AML-193 (cell line): ENCODE measurements at places on chromosomes 16 and 17.
A peak's percentile ranks its signal among the peaks of the same experiment; 100 is the strongest.

DNA sequence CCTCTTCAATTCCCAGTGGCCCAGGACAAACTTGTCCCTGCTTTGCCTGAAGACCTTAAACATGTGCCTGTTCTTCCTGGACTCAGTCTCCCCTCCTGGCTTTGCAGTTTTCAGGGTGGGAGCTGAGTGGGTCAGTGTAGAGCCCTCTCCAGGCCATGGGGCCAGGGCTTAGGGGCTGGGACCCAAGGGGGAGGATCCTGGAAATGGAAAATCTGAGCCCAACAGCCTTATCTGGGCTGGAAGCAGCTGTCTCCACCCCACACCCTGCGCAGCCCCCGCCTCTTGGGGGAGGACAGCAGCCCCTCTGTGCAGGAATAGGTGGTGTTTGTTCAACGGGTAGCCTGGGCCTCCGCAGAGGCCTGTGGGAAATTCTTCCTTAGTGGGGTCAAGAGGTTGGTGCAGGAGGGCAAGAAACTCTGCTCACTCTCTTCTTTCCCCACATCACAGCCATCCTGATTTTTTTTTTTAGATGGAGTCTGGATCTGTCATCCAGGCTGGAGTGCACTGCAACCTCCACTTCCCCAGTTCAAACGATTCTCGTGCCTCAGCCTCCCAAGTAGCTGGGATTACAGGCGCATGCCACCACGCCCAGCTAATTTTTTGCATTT is 6.8 kb upstream of the SMTNL2 start:
- DNase-seq: no peak

DNA sequence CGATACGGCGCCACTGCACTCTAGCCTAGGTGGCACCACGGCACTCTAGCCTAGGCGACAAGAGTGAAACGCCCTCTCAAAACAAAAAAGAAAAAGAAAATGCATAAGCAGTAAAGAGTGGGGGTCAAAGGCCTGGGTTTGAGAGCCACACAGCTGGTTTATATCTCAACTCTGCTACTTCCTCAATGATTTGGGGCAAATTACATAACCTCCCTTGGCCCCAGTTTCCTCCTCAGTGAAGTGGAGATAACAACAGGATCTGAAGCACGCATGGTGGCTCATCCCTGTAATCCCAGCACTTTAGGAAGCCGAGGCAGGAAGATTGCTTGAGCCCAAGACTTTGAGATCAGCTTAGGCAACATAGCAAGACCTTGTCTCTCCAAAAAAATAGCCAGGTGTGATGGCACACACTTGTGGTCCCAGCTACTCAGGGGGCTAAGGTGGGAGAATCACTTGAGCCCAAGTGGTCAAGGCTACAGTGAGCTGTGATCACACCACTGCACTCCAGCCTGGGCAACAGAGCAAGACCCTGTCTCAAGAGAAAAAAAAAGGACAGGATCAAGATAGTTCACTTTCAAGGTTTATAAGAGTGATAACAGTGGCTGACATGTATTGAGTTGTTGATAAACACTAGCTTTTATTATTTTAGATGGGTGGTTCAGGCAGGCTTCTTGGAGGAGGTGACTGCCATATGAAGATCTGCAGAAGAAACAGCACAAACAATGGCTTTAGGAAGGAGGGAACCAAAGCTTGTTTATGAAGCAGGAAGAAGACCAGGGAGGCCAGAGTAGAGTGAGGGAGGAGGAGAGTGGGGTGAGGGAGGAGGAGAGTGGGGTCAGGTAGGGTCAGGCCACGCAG is 8.5 kb upstream of the COG1 start:
- peak; percentile 87 for DNase-seq

GRCh38 chr17:80220736-80221215 is 549 bp downstream of the SLC26A11 start:
- DNase-seq: no peak

- DNase-seq: no peak
These were observed 62.3 kb downstream of the SMURF2 start for GRCh38 chr17:64599827-64600226.

- DNase-seq: no peak
These were observed 29.2 kb upstream of the WFIKKN2 start for GRCh38 chr17:50806141-50806643.
